ENCODE measurements at places on chromosomes 6 and 20. TPM values are rescaled to one million over a fixed set of nuclear protein-coding genes. Genes with fewer than 3 reads are reported as not detected.

The POU5F1 gene
- total RNA-seq = 1.3 TPM

The PSORS1C2 gene
- not detected for total RNA-seq

The OR2H1 gene
- total RNA-seq = not detected

The TPD52L1 gene
- 24.0 TPM for total RNA-seq

The KCNS1 gene
- not detected for total RNA-seq

The SLPI gene
- total RNA-seq = 109 TPM

The OR2B6 gene
- total RNA-seq = not detected

The PTCRA gene
- 0.50 TPM for total RNA-seq

The FKBP1C gene
- 0.17 TPM for total RNA-seq

The PPIL6 gene
- 6.6 TPM for total RNA-seq

The WFDC8 gene
- not detected for total RNA-seq

The APOBEC2 gene
- 0.50 TPM for total RNA-seq

The COX4I2 gene
- 7.2 TPM for total RNA-seq
